ENCODE measurements at places on chromosomes 2 and 18.

- DNase-seq: no peak
Measured at GRCh38 chr2:237987268-237987667, 20.5 kb downstream of the UBE2F start.

DNA sequence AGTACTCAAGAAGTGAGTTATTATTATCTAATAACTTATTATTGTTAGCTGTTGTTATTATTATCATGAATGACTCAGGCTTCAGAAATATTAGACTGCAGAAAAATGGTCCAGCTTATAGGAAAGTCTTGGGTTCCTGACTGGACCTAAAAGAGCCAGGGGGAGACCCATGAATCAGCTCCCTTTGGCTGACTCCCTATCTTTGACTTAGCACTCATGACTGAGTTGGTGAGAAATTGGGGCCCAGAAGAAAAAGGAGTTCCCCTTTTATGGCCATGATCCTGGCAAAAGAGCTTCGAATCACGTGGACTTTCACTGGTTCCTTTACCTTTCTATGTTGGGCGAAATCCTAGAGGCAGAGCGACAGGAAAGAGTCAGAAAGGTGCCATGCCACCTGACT, 145.8 kb downstream of the MYO3B start:
- DNase-seq: no peak

DNA sequence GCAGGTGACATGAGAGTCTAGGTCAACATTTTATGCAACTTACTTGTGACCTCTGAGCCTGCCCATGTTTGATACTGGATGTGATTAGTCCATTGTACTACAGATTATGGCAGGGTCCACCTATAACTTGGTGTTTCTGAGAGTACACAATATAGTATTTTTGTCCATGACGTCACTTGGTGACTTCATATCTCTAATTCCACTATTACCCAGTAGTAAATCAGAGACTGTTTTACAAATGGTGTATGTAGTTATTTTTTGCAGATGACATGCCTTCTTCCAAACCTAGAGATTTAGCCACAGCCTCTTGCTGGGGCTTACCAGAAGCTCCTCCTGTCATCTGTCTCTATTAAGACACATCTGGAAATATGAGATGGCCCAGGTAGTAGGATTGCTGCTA, 24.6 kb upstream of the TMX3 start:
- no peak for DNase-seq

DNA sequence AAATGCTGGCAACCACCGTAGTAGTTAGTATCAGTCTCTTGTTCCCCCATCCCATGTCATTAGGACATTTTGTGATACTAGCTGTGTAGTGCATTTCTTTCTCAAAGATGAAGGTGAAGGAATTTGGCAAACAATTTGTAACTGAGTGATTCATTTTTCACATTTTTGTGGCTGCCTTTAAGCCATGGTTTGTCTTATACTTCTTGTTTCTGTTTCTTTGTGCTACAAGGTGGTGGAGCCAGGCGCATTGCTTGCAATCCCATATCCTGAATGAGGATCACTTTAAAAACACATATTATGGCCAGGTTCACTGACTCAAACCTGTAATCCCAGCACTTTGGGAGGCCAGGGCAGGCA, 40.6 kb downstream of the GPD2 start:
- DNase-seq: no peak

DNA sequence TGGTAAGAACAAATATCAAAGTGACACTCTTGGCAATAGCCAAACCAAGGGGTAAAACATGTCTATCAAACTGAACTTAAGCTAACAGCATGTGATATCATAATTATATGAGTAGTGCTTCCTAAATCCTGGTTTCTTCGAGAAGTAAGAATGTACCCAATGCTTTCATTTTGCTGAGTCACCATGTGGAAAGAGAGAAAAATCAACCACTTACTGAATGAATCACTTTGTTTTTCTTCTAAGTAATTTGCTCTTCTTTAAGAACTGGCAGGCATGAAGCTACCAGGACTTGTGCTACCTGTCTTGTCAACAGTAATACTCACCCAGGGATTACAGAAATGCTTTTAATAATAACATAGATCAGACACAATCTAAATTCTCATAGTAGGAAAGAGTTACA, 19.0 kb upstream of the DUSP19 start:
- DNase-seq: no peak

DNA sequence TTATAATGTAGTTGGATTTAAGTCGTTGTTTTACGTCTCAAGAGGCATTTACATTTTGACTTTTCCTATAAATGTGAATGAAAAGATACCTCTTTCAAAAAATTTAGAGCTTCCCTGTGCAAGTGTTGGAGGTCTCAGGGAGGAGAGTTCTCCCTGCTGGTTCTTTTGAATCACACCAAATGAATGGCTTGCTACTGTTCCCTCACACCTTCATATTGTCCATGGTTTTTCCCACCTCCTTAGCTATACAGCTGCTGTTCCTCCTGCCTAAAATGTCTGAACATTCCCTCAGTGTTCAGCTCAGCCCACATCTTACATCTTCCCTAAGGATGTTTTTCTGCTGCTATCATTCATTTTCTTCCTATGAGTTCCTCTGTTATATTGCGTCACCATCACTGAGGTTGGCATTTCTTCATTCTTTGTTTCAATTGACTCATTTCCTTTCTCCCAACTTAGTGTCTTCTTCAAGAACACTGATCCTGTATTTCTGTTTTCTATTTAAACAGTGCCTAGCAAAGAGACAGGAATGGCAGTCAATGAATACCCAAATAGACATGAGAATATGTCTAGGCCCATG, 46.0 kb downstream of the COX7A2L start:
- DNase-seq: no peak

DNA sequence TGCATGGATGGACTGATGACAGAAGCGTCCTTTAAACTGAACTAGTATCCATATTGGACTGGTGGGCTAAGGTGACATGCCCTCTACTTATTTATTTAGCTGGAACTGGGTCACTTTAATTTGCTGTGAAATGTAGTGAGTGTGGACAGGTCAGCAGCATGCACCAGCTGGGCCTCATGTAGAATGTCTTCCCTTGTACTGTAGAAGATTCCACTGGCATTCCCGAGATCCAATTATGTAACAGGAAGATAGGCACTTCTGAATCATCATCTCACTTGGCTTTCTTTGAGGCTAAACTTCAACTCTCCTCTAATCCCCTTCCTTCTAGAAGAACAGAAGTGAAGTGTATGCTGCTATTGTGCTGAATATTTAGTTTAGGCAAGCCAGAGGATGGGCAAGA, 296.2 kb downstream of the SLC8A1 start:
- no peak for DNase-seq

- no peak for DNase-seq
Measured at GRCh38 chr18:57837917-57838548, 34.9 kb upstream of the ATP8B1 start.

GRCh38 chr2:216838151-216838550, 21.7 kb downstream of the TNP1 start:
- DNase-seq: no peak

DNA sequence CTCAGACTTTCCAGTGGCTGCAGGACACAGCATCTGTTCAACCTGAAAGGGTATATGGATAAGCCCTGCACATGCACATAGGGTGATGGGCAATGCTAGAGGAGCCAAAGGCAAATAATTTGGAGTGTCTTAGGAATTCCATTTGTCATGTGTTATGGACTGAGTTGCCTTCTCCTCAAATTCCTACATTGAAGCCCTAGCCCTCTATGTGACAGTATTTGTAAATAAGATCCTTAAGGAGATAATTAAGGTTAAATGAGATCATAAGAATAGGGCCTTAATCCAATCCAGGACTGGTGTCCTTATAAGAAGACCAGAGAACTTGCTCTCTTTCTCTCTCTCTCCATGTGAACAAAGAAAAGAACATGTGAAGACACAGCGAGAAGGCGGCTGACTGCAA, 42.9 kb upstream of the CREG2 start:
- no peak for DNase-seq

DNA sequence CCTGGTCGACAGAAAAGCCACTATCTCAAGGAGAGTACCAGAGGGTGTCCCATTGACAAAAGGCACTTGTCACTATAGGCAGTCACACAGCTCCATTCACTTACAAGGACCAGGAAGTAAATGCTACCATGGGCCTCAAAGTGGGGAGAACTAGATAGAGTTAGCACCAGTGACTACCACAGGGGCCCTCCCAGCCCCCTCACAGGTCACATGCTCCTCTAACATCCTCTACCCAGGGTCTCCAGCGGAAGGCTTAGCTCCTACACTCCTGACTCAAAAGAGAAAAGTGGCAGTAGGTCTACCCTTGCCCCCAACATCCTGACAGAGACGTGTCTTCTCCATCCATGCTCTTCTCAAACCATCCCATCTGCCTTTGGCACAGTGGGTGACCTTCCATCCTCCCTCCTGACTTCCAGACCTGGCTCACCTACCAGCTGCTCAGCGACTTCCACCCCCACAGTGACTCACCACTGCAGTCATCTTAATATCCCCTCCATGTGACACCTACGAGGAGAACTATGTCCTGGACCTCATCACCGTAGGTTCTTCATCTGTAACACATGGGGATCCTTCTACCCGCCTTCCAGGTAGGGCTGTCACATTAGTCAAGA, 5.6 kb upstream of the DNMT3A start:
- no peak for DNase-seq

GRCh38 chr2:206201075-206201848, 41.6 kb downstream of the EEF1B2 start:
- no peak for DNase-seq

DNA sequence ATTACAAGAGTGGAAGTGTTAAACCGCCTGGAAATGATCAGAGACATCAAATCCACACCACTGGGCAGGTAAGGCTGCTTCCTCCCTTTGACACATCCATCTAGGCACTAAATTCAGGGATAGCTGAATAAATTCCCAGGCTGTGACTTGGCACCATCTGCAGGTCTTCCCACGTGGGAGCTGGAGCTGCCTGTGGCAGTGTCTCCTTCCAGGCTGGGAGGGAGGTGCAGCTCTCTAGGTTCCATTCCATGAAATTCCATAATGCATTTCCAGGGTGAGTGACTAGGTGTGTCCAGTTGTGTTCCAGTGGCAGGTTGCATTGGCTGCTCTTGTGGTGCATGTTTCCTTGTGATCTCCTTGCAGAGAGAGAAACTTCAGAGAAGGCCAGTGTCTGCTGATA, 188.9 kb upstream of the CXCR4 start:
- DNase-seq: no peak

- DNase-seq: no peak
Measured at GRCh38 chr2:131039908-131040660, 53.2 kb downstream of the FAM168B start.

- no peak for DNase-seq
Measured at GRCh38 chr2:26114151-26114550, 58.7 kb upstream of the GAREM2 start.

DNA sequence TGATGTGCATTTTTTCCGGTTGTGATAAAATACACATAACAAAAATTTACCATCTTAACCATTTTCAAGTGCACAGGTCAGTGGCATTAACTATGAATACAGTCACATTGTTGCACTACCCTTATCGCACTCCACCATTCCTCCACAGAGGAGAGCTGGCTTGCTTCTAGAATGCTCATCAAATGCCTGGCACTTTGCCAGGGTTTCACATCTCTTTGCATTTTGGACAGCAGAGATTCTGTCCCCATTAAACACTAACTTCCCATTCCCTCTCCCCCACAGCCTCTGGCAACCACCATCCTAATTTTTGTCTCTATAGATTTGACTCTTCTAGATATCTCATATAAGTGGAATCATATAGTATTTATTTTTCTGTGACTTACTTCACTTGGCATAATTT, 165.0 kb downstream of the ASB1 start:
- no peak for DNase-seq

GRCh38 chr2:67777010-67777409, 285.8 kb downstream of the C1D start:
- DNase-seq: no peak

DNA sequence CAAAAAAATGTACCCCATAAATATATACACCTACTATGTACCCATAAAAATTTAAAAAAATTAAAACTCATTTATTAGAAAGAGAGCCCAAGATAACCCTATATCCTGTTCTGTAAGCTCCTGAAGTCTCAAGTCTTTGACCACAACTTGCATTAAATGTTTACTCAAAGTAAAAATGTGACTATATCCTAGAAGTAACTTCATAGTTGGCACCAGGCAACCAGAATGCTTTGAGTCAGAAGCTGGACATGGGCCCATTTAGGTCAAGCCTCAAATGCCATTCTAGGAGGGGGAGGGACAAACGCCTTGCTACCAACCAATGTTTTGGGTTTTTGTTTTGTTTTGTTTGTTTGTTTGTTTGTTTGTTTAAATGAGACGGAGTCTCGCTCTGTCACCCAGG, 9.3 kb upstream of the TBC1D8 start:
- DNase-seq: no peak

- no peak for DNase-seq
Measured at GRCh38 chr2:141641462-141641861, 489.4 kb downstream of the LRP1B start.

- no peak for DNase-seq
Measured at GRCh38 chr2:157825885-157826284, 50.2 kb downstream of the ACVR1 start.

GRCh38 chr2:1588978-1589621, 155.2 kb downstream of the PXDN start:
- no peak for DNase-seq

DNA sequence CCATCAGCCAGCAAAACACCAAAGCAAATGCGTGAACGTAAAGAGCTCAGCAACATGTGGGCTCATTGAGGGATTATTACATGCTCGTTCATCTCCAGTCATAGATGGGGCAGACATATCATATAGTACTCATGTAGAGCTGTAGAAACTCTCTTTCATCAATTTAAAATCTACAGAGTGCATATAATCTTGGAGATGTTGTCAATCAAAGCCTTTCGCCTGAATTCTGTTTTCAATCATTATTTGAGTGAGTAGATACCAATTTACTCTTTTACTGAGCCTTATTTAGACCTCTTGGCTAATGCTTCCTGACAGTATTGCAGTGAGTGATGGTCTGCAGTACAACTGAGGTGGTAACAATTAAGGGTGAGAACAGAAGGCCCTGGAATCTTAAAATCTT, 7.0 kb downstream of the RIT2 start:
- no peak for DNase-seq

GRCh38 chr2:168816369-168816768, 13.9 kb downstream of the NOSTRIN start:
- no peak for DNase-seq

DNA sequence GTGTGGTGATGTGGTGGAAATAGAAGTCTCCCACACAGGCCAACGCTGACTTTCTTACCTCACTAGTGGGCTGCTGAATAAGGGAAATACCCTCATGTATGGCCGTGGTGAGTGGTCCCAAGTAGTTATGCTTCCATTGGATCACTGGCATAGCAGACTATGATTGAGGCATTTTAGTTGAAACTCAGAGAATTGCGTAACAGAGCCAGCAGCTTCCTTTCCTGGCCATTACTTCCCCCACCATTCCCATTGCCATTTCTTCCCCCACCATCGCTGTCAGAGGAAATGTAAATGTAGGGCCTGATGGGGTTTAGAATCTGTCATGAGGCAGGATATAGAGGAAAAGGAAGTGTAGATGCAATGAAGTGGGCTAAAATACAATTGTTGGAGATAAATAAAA, 209.5 kb downstream of the KCNH7 start:
- DNase-seq: no peak

DNA sequence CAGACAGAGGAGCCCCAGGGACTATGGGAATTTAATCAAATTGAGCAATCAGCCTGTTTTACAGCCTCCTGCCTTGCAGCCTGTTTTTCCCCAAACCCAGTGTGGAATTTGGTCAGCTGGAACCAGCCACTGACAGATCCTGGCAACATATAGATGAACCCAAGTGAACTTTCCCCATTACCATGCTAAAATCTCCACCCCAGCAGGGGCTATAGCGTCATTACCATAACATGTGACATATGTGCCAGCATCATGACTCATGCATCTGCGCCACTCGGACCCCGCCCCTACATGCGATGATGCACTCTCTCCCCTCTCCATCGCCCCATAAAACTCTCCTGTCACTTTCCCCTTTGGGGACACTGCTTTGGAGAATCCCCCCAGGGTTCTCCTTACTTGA, 17.3 kb upstream of the FEZ2 start:
- DNase-seq: no peak
